ENCODE measurements at places on chromosomes 12 and 14. TPM values are rescaled to one million over a fixed set of nuclear protein-coding genes. Genes with fewer than 3 reads are reported as not detected.

Gene B4GALNT1
- 1.3 TPM for total RNA-seq

Gene NRL
- total RNA-seq: 1.2 TPM

Gene OLR1
- not detected for total RNA-seq

Gene KRT83
- not detected for total RNA-seq

Gene SMCO2
- total RNA-seq: 0.08 TPM
